NCI-H1417 treated with DMSO at 0.1 percent for 48 hours (cell line): ENCODE measurements at places on chromosomes 7 and 10.

DNA sequence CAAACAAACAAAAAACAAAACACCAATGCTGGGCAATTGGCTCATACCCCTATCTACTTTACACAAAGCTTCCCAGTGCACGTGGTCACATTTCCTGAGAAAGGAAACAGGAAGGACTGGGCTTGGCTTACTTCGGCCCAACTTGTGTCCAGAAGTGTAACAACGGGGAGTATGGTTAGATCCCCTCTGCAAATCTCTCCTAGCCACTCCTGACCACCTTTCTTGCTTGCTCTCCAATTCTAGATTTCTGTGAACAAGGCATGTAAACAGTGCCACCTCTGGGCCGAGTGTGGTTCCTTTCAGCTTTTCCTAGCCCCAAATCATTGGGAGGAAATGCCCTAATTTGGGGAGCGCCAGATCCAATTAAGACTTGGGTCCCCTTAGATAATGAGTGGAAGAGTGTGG, 21.0 kb upstream of the FRAT2 start:
- DNase-seq = no peak

GRCh38 chr7:140696024-140696679, 356 bp upstream of the NDUFB2 start:
- peak; percentile 75 for DNase-seq

GRCh38 chr10:103649654-103650423, 156.3 kb downstream of the NEURL1 start:
- no peak for DNase-seq

GRCh38 chr10:33155720-33156638, 178.5 kb downstream of the NRP1 start:
- DNase-seq = no peak

DNA sequence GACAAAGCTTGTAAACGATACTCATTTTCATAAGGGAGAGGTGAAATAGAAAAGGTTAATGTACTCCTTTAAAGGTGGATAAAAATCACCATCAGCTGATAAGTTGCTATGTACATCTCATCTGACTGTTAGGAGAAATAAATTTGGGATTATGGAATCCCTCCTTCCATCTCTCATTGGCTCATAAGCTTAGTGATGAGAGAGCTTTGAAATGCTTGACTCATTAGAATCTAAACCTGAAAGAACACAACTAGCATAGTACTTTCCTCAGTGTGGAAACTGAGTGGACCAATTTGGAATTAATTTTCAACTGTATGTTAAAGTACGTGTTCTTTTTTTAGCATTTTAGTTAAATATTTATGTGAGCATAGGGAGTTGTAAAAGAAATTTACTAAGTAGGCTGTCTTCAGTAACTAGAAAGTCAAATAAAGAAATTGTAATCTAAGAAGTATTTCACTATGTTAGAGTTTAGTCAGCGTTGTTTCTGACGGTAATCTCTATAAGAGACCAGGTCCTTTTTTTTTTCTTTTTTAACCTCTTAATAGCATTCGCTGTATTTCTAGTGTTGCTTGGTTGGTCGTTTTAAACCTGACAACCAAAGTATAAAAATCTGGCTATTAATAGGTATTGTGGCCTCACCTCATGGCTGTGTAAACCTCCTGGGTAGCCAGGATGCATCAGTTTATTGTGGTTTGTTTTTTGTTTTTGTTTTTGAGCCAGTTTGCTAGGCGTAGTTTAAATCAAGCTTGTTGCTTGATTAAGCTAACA, 34.4 kb downstream of the FHIP2A start:
- DNase-seq = no peak

- DNase-seq = no peak
Measured at GRCh38 chr7:50832744-50833143, 50.0 kb upstream of the GRB10 start.

DNA sequence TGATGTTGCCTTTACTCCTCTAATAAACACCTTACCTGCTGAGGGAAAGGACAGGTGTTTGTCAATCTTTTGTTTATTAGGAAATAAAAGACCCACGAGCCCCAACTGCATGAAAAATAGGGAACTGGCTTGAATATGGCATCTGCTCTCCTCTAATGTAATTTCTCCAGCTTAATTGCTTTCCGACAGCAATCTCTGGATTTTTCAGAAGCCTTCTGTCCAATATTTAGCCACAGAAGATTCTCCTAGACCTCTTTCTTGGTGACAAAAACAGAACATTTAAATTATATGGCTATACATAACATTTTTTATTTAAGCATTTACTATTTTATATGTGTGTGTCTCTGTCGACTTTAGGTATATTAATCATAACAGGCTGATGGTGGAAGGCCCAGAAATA, 317.4 kb upstream of the ADARB2 start:
- DNase-seq = no peak

DNA sequence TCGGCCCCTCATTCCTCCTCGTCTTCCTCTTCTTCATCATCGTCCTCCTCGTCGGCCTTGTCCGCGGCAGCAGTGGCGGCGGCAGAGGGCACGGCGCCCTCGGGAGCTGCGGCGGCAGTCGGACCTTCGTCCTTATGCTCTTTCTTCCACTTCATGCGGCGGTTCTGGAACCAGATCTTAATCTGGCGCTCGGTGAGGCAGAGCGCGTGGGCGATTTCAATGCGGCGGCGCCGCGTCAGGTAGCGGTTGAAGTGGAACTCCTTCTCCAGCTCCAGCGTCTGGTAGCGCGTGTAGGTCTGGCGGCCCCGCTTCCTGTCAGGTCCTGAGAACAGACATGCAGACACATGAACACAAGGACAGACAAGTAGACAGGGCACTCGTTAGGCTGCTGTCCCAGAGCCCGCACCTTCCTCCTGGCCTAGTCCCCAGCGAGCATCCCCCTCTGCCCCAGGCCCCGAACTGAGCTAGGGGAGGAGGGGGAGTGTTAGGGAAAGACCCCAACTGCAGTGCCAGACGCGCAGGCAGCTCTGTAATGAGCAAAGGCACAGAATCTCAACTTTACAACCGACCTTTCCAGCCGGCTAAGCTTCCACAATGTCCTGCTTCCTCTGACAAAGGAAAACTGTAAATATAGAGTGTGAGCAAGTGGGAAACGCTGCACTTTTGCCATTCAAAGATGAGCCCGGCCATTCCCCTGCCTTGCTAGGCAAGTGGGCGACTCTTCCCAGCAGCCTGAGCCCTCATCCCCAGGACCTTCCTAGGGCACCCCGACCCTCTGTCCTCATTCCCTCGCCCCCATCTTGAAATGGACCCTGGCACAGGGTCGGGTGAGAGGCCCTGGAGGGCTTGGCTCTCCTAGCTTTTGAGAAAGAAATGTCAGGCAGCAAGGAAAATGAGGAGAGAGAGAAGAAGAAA, 1.3 kb downstream of the HOXA7 start:
- no peak for DNase-seq

GRCh38 chr10:24168258-24169170, 40.4 kb upstream of the KIAA1217 start:
- DNase-seq = no peak

- no peak for DNase-seq
Measured at GRCh38 chr7:88328787-88329186, 22.1 kb upstream of the STEAP4 start.

GRCh38 chr7:110521357-110521911, 569.5 kb upstream of the LRRN3 start:
- no peak for DNase-seq

GRCh38 chr10:8047452-8048280, 6.8 kb upstream of the GATA3 start:
- DNase-seq = no peak

DNA sequence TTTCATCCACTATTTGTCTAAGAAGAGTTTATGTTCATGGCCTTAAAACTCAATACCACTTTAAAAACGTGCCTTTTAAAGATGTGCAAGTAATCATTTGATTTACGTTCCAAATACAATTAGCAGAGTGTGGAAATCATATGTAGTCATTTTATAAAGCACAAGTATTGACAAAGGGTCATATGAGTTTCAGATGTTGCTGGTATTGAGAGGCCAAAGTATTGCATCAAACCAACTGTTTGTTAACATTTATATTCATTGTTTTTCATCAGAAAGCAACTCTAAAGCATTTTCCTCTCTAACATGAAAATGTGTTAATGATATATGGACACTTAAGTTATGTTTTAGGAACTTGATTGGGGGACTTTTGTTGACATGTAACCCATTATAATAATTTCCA, 11.5 kb upstream of the TSGA13 start:
- no peak for DNase-seq

- no peak for DNase-seq
Measured at GRCh38 chr7:30908681-30909080, 3.0 kb upstream of the AQP1 start.

- DNase-seq = no peak
Measured at GRCh38 chr10:43710772-43711471, 62.2 kb upstream of the ZNF32 start.

DNA sequence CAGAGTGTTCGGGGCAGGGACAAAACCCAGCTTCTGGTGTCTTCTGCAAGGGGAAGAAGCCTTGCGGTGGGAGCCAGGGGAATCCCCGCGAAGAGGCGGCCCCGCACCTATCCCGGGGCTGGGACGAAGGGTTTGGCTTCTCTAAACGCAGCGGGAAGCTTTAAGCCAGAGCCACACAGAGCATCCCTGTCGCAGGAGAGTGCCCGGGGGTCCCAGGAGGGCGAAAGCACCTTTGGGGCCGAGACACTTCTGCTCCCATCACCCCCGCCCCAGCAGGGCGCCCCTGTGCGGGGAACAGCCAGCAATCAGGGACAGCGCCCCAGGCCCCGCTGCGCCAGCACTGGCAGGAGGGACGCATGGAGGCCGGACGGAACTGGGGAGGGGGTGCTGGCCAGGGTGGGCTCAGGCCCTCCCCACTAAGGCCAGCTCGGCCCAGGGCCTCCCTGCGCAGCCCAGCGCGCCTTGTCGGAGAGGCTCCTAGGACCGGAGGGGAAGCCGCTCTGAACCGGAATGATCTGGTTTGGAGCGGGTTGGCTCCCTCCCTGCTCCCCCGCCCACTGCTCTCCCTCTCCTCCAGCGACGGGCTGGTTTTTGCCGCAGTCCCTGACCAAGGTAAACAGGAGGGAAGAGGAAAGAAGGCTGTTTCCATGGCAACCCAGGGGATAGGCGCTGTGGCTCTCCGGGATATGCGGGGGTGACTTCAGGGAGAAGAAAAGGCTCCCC, 63.9 kb downstream of the TMEM209 start:
- DNase-seq = peak; percentile 48
